ENCODE measurements at places on chromosomes 3 and 15.

- no peak for DNase-seq
Measured at GRCh38 chr3:71425491-71426071, 157.9 kb downstream of the FOXP1 start.

- DNase-seq = peak; percentile 85
Measured at GRCh38 chr15:70505411-70505919, 257.9 kb downstream of the UACA start.

GRCh38 chr15:89429023-89429422 lies 67.4 kb downstream of the RHCG start:
- DNase-seq = peak; percentile 20

- peak; percentile 52 for DNase-seq
Measured at GRCh38 chr15:37900326-37901221, 33.9 kb upstream of the TMCO5A start.

GRCh38 chr15:71880276-71880675 lies 69.9 kb downstream of the NR2E3 start:
- DNase-seq = no peak

GRCh38 chr3:177679568-177680471 lies 482.5 kb upstream of the TBL1XR1 start:
- no peak for DNase-seq

- no peak for DNase-seq
Measured at GRCh38 chr3:139394116-139394515, 4.7 kb upstream of the COPB2 start.

DNA sequence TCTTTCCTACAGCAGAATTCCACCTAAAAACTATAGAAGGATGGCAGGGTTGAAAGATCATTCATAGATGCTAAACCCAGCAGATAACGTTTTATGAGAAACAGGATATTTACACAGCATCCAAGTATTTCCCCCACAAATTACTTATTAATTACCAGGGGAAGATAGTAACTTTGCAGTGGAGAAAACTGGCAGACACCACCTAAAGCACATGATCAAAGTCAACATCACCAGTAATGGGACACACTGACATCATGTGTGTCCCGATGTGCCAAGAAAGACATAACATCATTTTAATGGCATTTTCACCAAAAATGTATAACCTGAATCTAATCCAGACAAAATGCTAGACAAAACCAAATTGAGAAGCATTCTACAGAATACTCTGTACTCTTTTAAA lies 220.4 kb upstream of the THBS1 start:
- DNase-seq = no peak

- DNase-seq = peak; percentile 5
Measured at GRCh38 chr3:195204360-195205163, 66.4 kb downstream of the XXYLT1 start.
